ENCODE measurements at places on chromosomes 2 and 18.
A peak's percentile ranks its signal among the peaks of the same experiment; 100 is the strongest.

DNA sequence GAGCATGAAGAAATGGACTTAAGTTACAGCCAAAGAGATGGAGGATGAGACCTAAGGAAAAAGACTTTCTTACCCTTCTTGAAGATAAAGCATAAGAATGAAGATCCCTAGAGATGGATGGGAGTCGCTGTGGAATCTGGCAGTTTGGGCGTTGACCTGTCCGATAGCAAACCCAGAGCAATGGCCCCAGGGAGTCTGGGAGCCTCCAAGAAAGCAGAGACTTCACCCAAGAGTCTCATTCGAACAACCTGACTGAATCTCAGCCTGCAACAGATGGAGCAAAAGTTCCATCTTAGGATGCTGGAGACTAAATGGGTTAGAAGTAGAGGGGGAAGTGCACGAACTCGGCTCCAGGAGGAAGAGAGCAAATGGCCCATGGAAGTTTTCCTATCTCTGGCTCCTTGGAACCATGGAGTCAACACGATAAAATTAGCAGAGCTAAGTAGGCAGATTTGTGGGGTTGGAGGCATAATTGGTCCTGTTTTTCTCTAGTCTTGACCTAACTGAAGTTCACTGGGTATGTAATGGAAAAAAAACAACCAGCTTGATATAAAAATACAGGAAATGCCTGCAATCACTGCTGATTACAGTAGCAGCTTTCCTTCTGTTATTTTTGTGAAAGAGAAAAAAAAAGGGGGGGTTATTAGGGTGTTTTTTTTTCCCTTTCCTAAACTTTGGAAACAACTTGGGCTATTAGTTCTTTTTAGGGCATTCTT is 178.4 kb upstream of the EPAS1 start:
- no peak for DNase-seq

DNA sequence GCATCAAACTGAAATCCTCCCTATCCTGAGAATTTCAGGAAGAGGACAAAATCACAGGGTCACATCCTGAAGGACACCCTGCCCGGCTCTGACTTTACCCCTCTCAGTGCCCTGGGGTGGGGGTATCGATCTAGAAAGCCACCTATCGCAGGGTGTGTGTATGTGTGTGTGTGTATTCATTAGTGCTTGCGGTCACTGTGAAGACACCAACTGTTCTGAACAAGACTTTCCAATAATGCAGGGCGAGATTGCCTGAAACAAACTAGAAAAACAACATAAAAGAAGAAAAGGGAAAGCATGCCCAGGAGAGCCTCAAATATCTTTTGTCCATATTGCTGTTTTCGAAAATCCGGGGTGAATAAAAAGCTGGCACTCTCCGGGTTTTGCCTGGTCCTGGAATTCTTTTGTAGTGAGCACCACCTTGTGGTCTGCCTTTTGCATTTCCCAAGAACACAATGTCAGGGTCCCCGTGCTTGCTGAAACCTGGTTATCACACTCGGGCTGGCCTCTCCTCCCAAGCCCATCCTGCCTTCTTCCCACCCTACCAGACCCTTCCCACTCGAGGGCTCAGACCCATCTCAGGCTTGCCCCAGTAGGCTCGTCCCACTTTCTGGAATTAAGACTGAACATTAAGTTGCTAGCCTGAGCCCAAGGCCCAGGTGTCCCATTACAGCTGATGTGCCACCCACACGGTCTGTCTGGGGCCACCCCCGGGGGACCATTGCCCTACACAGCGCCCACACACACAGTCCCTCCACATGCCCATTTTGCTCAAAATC is 25.0 kb upstream of the COPS8 start:
- DNase-seq, result peak; percentile 7

GRCh38 chr2:205047273-205047839 is 502.1 kb downstream of the PARD3B start:
- no peak for DNase-seq

DNA sequence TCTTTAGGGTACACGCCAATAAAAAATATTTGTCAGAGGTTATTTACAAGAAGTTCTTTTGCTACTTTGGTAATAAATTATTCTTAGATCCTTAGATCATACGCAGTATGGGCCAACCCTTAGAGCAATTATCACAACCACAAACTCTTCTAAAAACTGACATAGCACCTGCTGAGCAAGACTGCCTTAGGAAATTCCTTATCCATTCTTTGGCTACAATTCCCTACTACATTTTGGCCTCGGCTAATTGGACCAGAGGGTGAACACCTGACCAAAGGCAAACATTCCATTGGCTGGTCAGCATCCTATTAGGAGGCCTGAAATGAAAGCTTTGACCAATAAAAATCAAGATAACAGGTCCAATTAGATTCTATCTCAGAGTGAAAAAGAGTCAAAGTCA is 147.6 kb upstream of the CCDC68 start:
- no peak for DNase-seq

GRCh38 chr2:129483366-129483765 is 496.1 kb upstream of the RAB6C start:
- no peak for DNase-seq

DNA sequence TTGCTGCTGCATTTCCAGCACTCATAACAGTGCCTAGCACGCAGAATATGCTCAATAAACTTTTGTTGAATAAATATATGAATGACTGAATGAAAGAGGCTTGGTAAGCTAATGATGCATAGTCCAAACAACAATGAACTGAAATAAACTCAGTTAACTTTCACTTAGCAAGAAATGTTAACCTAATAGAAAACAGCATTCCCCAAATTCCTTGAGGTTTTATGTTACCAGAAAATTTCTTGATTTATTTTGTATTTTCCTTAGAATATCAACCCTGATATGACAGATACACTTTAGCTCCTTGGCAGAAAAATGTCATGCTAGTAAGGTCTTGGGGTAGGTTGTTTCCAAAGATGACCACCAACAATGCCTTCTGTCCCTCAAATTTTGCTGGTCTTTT is 217.4 kb downstream of the KCNE4 start:
- DNase-seq, result no peak

All from NCI-H2081 treated with DMSO at 0.1 percent for 48 hours (cell line).